ENCODE measurements at places on chromosomes 11 and 22. TPM values are rescaled to one million over a fixed set of nuclear protein-coding genes. Genes with fewer than 3 reads are reported as not detected.

GRCh38 chr22:22903355-22903777 lies 15.8 kb downstream of the IGLL5 start:
- peak; percentile 12 for DNase-seq

GRCh38 chr22:46640293-46641055 lies 20.3 kb downstream of the GRAMD4 start:
- no peak for DNase-seq

TREH gene
- polyA plus RNA-seq, result not detected

CLCF1 gene
- 14.8 TPM for polyA plus RNA-seq
